Neural crest cell (in vitro differentiated cells): ENCODE measurements at places on chromosomes 3 and 15. TPM values are rescaled to one million over a fixed set of nuclear protein-coding genes. Genes with fewer than 3 reads are reported as not detected.

Gene C2CD4A
- total RNA-seq = not detected in 2 replicates

Gene ALDH1L1
- total RNA-seq = 0.49 and 0.66 TPM in 2 replicates

Gene KBTBD8
- 9.9 and 10.8 TPM in 2 replicates for total RNA-seq

Gene KBTBD12
- total RNA-seq = not detected in 2 replicates

Gene CAMP
- not detected in 2 replicates for total RNA-seq

Gene ZNF660
- 26.1 and 29.8 TPM in 2 replicates for total RNA-seq

GRCh38 chr15:40233727-40234577, 4.9 kb upstream of the PAK6 start:
- no peak for DNase-seq
- peaks cover 14% of the 10 kb centered on the region for H3K27me3 ChIP-seq
- no peak overlapping the region for H3K4me3 ChIP-seq
- H3K4me1 ChIP-seq = peaks cover 7% of the 10 kb centered on the region

DNA sequence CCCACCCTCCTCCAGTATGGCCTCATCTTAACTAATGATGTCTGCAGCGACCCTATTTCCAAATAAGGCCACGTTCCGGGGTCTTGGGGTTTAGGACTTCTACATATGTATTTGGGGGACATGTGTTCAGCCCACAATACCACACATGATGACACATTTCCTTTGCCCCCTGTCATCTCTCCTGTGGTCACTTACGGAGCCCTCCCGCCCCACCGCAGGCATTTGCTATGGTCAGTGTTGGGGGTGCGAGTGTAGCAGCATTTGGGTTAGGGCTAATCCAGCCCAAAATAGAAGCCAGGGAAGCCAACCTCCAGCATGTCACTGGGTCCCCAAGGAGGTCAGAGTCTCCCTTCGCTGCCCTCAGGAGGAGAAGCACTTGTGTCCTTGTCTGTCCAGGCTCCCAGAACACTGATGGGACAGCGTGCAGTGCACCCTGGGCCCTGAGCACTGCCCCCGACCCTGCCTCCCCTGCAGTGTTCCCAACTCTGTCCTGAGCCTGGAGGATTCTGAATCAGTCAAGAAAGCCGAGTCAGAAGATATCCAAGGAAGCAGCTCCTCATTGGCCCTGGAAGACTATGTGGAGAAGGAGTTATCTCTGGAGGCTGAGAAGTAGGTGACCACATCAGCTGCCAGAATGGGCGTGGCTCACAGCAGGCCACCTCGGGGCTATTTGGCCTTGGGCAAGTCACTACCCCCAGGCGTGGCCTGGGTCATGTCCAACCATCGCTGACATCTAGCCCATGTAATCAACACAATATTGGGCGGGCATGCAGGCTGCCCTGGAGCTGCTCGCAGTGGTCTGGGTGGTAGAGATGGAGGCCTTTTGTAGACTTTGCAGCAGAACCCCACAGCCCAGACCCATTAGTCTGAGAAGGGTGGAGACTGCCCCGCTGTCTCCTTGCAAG, 46.9 kb upstream of the FGD5 start:
- no peaks in the 10 kb centered on the region for H3K4me1 ChIP-seq
- H3K36me3 ChIP-seq = no peaks in the 10 kb centered on the region
- H3K4me3 ChIP-seq = no peak overlapping the region
- H3K27ac ChIP-seq = no peak overlapping the region

- no peak overlapping the region for H3K4me3 ChIP-seq
- no peaks in the 10 kb centered on the region for H3K27me3 ChIP-seq
- H3K36me3 ChIP-seq = no peaks in the 10 kb centered on the region
- peak overlapping the region; percentile 19 for H3K27ac ChIP-seq
- peaks cover 15% of the 10 kb centered on the region for H3K4me1 ChIP-seq
- no peak for DNase-seq
Measured at GRCh38 chr3:78337801-78338211, 1297.9 kb downstream of the ROBO2 start.

- H3K4me3 ChIP-seq = peak overlapping the region; percentile 92
- peak overlapping the region; percentile 62 for H3K27ac ChIP-seq
- peak; percentile 14 for DNase-seq
- H3K27me3 ChIP-seq = peaks cover 13% of the 10 kb centered on the region
- H3K36me3 ChIP-seq = peaks cover 2% of the 10 kb centered on the region
Measured at GRCh38 chr15:45402955-45403877, 24.9 kb upstream of the GATM start.

GRCh38 chr3:158483701-158484235, 87.2 kb upstream of the MLF1 start:
- H3K27me3 ChIP-seq = no peaks in the 10 kb centered on the region
- H3K27ac ChIP-seq = no peak overlapping the region
- H3K36me3 ChIP-seq = no peaks in the 10 kb centered on the region
- DNase-seq = no peak

- H3K27ac ChIP-seq = no peak overlapping the region
- DNase-seq = no peak
- no peaks in the 10 kb centered on the region for H3K27me3 ChIP-seq
- no peak overlapping the region for H3K4me3 ChIP-seq
Measured at GRCh38 chr3:6928064-6928463, 67.1 kb downstream of the GRM7 start.

GRCh38 chr3:79497447-79498111, 270.2 kb downstream of the ROBO1 start:
- H3K4me3 ChIP-seq = no peak overlapping the region
- H3K4me1 ChIP-seq = no peaks in the 10 kb centered on the region
- H3K36me3 ChIP-seq = no peaks in the 10 kb centered on the region

DNA sequence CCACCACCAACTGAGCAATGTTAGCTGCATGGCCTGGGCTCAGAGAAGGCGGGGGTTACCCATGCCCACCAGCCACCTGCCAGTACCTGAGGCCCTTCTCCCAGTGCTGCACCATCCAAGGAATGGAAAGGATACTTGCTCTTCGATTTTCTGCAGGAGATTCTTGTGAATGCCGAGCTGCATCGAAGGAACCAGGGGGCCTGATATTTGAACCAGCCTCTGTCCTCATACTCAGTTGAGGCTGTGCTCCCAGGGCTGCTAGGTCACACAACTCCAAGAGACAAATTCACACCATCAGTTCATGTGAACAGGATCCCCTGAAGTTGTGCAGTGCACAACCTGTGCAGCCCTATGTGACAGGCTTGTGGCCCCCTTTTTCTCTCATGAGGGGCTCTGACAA, 18.0 kb downstream of the PLA2G4F start:
- no peaks in the 10 kb centered on the region for H3K36me3 ChIP-seq
- H3K27me3 ChIP-seq = peaks cover 2% of the 10 kb centered on the region
- no peak for DNase-seq
- no peak overlapping the region for H3K27ac ChIP-seq

DNA sequence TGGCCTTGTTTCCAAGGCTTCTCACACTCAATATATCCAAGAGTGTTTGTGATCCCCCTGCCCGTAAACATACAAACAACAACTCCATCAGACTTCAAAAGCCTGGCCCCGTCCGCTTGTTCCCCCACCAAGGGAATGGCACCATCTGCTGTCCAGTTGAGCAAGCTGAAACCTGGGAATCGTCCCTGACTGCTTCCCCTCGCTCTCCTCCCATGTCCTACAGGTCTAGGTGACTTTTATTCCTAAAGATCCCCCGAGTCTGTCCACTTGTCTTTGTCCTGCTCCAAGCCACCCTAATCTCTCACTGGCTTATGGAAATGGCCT, 27.9 kb upstream of the FAM174B start:
- H3K27ac ChIP-seq = no peak overlapping the region
- H3K4me3 ChIP-seq = no peak overlapping the region
- peaks cover 13% of the 10 kb centered on the region for H3K4me1 ChIP-seq
- no peaks in the 10 kb centered on the region for H3K27me3 ChIP-seq

- no peak for DNase-seq
- H3K4me3 ChIP-seq = no peak overlapping the region
- H3K27me3 ChIP-seq = no peaks in the 10 kb centered on the region
- H3K4me1 ChIP-seq = peaks cover 2% of the 10 kb centered on the region
Measured at GRCh38 chr3:7309641-7310102, 448.8 kb downstream of the GRM7 start.

DNA sequence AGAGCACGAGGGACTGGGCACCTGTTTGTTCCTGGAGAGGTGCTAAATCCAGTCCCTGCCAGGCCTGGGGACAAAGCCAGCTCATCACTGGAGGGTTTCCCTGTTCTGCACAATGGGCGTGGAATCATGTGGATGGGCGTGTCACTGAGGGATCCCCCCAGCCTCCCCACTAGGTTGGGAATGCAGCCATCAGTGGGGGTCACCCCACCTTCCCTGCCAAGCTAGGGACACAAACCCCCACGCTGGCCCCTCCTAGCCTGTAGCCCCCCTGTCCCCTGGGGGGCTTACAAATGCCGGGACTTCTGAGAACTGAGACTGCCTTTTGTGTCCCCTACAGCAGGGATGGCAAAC, 61.9 kb downstream of the NSMCE3 start:
- H3K36me3 ChIP-seq = no peaks in the 10 kb centered on the region
- H3K27ac ChIP-seq = no peak overlapping the region
- H3K4me3 ChIP-seq = no peak overlapping the region

DNA sequence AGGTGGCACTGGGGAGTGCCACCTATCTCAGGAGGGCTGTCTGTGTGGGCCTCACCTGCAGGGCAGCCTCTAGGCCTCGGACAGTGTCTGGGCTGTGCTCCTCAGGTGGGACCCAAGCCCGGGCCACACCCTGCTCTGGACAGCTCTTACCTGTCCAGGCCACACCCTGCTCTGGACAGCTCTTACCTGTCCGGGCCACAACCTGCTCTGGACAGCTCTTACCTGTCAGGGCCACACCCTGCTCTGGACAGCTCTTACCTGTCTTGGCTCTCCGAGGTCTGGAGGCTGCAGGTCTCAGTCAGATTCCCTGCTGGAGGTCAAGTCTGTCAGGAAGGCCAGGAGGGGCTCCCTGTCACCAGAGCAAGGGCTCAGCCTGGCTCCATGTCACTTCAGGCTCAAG, 80.6 kb downstream of the LINGO1 start:
- peaks cover 75% of the 10 kb centered on the region for H3K4me1 ChIP-seq
- DNase-seq = no peak
- no peak overlapping the region for H3K4me3 ChIP-seq
- H3K27me3 ChIP-seq = no peaks in the 10 kb centered on the region
- H3K36me3 ChIP-seq = no peaks in the 10 kb centered on the region

DNA sequence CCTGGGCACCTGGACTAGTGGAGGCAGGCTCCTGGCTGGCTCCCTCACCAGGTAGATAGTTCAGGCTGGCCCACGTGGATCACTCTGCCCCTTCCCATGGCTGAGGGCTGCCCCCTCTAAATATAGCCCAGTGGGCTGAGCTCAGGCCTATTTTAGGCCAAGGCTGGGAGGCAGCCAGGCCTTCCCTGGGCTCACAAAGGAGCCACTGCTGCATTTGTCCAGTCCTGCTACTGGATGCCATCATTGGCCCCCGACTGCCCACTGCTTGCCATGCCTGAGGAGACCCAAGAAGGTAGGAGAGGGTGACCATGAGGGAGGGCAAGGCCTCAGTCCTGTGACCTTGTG, at the start of gene LSMEM2:
LSMEM2 (plus strand) TSS at position 208 of the 345 bp plus-strand sequence; CDS start at position 235, 27 bp downstream.
- peaks cover 23% of the 10 kb centered on the region for H3K27me3 ChIP-seq
- peaks cover 20% of the 10 kb centered on the region for H3K4me1 ChIP-seq
- DNase-seq = no peak
- no peak within 1 kb of the TSS for H3K27ac ChIP-seq
- H3K4me3 ChIP-seq = no peak within 1 kb of the TSS
